ENCODE measurements at places on chromosomes 12 and 14.

GRCh38 chr14:33958605-33959226 is 7.8 kb upstream of the EGLN3 start:
- DNase-seq = no peak

- no peak for DNase-seq
Measured at GRCh38 chr14:104591506-104592291, 12.1 kb downstream of the C14orf180 start.

- DNase-seq = peak; percentile 68
Measured at GRCh38 chr12:125137766-125138344, 72.6 kb downstream of the AACS start.

GRCh38 chr12:110656071-110656655 is 32.8 kb downstream of the HVCN1 start:
- DNase-seq = no peak

- DNase-seq = no peak
Measured at GRCh38 chr14:105171004-105171673, 2.6 kb upstream of the JAG2 start.

GRCh38 chr14:39175445-39176262 is 600 bp downstream of the PNN start:
- DNase-seq = peak; percentile 32

- DNase-seq = peak; percentile 7
Measured at GRCh38 chr12:131673888-131674257, 37.0 kb upstream of the SFSWAP start.

DNA sequence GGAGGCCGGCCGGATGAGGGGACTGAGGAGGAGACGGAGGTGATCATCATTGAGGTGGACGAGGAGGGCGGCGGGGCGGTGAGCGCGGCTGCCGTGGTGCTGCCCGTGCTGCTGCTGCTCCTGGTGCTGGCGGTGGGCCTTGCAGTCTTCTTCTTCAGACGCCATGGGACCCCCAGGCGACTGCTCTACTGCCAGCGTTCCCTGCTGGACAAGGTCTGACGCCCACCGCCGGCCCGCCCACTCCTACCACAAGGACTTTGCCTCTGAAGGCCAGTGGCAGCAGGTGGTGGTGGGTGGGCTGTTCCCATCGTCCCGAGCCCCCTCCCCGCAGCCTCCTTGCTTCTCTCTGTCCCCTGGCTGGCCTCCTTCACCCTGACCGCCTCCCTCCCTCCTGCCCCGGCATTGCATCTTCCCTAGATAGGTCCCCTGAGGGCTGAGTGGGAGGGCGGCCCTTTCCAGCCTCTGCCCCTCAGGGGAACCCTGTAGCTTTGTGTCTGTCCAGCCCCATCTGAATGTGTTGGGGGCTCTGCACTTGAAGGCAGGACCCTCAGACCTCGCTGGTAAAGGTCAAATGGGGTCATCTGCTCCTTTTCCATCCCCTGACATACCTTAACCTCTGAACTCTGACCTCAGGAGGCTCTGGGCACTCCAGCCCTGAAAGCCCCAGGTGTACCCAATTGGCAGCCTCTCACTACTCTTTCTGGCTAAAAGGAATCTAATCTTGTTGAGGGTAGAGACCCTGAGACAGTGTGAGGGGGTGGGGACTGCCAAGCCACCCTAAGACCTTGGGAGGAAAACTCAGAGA is 9.6 kb downstream of the MMP14 start:
- DNase-seq = no peak

GRCh38 chr12:114649585-114649984 is 34.4 kb downstream of the TBX3 start:
- no peak for DNase-seq

GRCh38 chr12:107845226-107845979 is 70.9 kb downstream of the ASCL4 start:
- DNase-seq = no peak

GRCh38 chr12:77796775-77797174 is 33.9 kb upstream of the NAV3 start:
- peak; percentile 74 for DNase-seq

DNA sequence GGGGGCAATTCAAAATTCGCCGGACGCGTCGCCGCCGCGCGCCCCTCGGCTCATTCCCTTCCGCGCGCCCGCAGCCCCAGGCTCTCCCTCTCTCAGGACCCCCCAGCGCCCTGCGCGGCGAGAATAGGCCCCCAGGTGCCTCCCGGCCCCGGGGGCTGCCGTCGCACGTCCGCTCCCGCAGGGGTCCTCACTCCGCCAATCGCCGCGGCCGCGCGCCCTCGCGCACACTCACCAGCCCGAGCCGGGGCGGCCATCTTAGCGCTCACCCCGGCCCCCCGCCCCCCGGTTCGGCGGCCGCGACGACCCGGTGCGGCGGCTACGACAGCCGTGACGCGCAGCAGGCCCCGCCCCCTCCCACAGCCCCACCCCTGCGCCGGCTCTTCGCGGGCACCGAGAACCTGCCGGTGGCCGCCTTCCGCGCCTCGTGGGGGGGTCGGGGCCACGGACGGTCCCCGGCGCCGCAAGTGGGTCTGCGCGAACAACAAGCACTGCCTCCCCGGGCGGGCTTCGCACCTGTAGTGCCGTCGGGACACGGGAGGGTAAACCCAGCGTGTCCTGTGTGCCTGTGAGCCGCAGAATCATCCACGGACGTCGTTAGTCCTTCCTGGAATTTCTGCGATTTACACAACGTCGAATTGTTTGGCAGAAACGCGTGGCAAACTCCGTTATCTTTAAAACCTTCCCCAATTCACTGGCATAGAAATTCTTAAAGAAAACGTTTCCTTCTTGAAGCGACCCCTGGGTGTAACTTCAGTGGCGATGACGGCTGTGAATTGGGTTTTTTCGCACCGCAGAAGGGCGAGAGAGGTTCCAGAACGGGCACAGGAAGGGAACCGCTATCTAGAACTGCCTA is 2.5 kb downstream of the USP44 start:
- peak; percentile 15 for DNase-seq

- DNase-seq = no peak
Measured at GRCh38 chr14:95320078-95320895, 579 bp upstream of the CLMN start.

DNA sequence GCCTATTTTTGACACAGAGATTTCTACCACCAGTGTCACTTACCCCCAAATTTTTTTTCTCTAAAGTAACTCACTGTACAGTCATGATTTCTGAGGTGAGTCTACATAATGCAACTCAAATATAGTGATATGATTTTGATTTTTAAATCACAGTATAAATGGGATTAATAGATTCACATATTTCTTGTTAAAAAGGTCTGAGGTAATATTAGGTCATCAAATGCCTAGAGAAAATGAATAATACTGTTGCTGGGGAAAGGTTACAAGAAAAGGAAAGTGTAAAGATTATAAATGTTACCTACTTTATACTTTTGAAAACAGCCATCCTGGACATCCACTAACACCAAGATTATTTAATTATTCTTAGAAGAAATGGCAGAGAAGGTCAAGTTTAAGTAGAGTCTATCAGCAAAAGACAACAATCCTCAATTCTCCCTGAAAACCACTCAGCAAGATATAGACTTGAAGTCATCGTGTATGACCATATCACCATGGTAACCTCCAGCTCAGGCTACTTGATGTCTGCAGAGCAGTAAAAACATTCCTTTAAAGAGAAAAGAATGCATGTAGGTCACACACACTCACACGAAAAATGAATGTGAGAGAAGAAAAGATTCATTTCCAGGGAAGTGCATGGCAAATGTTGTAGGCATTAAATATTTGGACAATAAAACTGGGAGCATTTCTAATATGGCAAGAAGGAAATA is 58.7 kb downstream of the CCDC59 start:
- DNase-seq = no peak

GRCh38 chr14:24068711-24069410 is 2.5 kb upstream of the CPNE6 start:
- DNase-seq = no peak

- DNase-seq = no peak
Measured at GRCh38 chr12:51019927-51020326, 6.3 kb downstream of the SLC11A2 start.

DNA sequence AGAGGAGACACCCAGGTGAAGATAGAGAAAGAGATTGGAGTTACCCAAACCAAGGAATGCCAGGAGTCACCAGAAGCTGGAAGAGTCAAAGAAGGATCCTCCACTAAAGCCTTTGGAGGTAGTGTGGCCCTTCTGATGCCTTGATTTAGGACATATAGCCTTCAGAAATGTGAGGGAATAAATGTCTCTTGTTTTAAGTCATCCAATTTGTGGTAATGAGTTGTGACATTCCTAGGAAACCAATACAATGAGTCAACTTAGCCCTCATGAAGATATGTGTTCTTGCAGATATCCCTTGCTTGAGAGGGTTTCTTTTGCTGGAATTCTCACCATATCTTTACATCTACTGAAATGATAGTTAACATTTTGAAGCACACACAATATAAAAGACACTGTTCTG is 58.8 kb downstream of the CCER1 start:
- peak; percentile 74 for DNase-seq

GRCh38 chr12:123888989-123889388 is 83.6 kb downstream of the CCDC92 start:
- no peak for DNase-seq

DNA sequence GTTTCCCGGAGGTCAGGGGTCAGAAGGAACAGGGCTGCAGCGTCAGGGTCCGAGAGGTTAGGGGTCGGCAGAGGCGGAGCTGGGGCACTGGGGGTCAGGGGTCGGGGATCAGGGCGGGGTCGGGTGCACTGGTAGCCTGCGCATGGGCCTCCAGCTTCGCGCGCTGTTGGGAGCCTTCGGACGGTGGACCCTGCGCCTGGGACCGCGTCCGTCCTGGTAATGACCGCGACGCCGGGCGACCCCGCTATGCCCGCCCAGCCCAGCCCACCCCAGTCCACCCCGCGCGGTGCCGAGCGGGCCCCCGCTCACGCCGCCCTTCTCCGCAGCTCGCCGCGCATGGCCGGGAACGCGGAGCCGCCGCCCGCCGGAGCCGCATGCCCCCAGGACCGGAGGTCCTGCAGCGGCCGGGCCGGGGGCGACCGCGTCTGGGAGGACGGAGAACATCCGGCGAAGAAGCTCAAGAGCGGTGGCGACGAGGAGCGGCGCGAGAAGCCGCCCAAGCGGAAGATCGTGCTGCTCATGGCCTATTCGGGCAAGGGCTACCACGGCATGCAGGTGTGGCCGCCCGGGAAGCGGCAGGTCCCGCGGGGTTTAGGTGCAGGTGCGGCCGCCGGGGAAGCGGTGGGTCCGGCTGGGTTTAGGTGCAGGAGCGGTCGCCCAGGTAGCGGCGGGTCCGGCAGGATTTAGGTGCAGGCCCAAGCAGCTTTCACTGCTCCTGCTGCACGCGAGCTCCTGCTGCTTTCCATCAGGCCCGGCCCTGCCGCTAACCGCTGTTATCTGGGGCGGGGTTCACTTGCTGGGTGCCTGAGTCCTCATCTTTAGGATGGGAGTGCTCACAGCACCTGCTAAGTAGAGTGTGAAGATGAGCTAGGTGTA is 743 bp downstream of the PUS1 start:
- no peak for DNase-seq

DNA sequence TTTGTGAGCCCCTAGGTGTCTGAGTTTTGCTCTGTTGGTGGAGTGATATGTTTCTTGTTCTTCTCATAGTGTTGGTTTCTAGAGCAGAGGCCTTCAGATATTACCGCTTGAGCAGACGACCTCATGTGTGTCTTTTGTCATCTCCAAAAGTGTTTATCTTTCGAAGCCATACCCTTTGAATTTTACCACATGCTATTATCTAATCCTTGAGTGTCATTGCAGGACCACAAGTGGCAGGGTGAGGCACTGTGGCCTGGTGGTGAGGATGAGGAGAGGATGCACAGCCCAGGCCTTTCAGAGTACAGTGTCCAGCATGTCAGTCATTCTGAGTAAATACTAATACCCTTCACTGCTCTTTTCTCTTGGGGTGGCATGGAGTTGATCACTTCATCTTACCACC is 57.2 kb upstream of the CISTR start:
- DNase-seq = no peak

DNA sequence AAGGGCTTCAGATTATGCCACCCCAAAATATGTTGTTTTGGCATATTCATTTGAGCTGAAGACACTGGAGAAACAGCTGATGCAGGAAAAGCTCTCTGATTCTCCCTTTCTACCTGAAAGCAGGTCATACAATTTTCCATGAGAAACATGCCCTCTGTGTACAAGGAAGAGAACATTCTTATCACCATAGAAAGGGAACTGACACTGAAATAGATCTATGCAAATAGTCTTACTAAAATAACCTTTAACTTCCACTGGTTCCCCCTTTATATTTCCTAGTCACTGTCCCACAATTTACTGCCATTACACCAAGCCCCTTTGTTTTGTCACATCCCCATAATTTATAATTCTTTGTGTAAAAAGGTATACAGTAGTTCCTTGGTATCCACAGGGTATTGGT is 9.6 kb upstream of the PHC1 start:
- no peak for DNase-seq

- DNase-seq = peak; percentile 42
Measured at GRCh38 chr14:54902143-54902520, 494 bp downstream of the GCH1 start.

- no peak for DNase-seq
Measured at GRCh38 chr12:51520576-51521325, 70.3 kb upstream of the SCN8A start.

DNA sequence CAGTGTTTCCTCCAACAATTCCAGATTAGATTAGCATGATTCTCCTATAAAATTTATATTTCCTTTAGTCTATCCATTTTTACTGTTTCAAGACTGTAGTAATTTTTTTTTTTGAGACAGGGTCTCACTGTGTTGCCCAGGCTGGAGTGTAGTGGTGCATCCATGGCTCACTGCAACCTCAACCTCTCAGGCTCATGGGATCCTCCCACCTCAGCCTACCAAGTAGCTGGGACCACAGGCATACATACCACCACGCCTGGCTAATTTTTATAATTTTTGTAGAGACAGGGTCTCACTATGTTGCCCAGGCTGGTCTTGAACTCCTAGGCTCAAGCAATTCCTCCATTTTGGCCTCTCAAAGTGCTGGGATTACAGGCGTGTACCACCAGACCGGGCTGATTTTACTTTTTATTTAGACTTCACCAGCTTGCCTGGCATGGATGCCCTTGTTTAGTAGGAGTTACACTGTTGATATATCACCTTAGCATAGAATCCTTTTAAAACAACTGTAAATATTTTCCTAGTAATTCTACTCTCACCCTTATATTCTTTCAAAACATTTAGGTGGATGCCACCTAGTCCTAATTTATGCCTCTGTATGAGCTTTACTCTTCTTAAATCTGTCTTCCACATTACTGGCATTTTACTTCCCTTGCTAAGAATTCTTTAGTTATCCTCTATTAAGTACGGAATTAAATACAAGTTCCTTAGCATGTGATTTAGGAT is 55.8 kb upstream of the LIMA1 start:
- DNase-seq = no peak

- no peak for DNase-seq
Measured at GRCh38 chr12:51784688-51785087, 63.8 kb downstream of the FIGNL2 start.

DNA sequence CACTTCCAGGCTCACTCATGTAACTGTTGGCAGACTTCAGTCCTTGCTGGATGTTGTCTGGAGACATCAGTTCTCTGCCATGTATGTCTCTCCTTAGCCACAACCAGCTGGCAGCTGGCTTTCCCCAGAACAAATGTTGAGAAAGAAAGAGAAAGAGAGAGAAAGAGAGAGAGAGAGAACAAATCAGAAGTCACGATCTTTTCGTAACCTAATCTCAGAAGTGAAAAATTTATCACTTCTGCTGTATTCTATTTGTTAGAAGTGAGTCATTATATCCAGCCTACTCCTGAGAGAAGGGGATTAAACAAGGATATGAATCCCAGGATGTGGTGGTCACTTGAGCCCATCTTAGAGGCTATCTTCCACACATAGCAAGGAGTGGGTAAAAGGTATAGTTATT is 101.2 kb downstream of the BTG1 start:
- DNase-seq = peak; percentile 62

All from amniotic epithelial cell (primary cell).